ENCODE measurements at places on chromosomes 6 and 20.
A peak's percentile ranks its signal among the peaks of the same experiment; 100 is the strongest.

DNA sequence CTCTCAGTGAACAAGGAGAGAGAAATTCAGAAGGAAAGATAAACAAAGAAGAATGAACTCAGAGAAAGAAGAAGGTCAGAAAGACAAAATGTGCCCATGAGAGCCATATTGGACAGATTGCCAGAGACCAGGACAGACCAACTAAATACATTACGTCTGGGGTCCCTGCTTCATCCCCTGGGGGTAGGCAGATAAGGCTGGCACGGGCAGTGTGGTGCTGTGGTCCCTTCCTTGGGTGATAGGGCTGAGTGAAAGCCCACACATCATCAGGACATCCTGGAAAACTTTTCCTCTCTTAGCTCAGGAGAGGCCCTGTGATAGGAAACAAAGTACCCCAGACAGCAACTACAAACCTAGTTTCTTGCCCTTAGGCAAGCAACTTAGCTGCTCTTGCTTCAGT lies 13.2 kb upstream of the ARMC12 start:
- no peak for DNase-seq

GRCh38 chr20:11389186-11389585 lies 528.5 kb upstream of the BTBD3 start:
- DNase-seq = no peak

- DNase-seq = no peak
Measured at GRCh38 chr20:33858666-33859065, 47.5 kb downstream of the CHMP4B start.

- no peak for DNase-seq
Measured at GRCh38 chr6:133757335-133757734, 131.6 kb upstream of the TCF21 start.

DNA sequence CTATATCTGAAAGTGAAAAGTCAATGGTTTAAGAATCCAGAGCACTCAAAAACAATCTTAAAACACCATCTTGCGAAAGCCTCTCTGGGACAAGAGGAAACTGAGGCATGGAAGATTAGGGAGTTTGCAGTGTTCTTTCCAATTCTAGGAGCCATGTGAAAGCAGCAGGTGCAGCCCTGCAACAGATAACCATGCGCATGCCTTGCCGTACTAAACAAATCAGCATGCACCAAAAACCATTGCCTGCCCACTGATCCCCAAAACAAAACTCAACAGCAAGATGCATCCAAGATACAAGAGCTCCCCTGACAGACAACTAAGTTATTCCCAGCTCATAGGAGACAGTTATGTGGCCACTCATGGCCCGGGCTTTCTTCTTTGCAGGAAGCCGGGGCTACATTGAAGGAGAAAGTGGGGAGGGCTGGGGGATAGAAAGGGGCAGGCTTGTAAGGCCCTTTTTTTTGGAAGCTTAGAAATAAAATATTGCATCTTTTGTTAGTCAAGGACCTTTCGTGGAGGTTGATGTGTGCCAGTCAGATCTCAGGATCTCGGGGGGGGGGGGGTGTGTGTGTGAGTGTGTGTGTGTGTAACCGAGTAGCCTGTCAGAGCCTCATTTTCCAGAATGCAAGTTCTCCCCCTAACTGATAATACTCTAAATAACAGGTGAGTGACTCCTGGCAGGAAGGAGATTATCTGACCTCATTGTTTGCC lies 178.4 kb downstream of the MBOAT1 start:
- DNase-seq = no peak

- no peak for DNase-seq
Measured at GRCh38 chr20:60483371-60483770, 525.1 kb downstream of the CDH26 start.

GRCh38 chr20:49668181-49668877 lies 45.3 kb downstream of the B4GALT5 start:
- peak; percentile 61 for DNase-seq

DNA sequence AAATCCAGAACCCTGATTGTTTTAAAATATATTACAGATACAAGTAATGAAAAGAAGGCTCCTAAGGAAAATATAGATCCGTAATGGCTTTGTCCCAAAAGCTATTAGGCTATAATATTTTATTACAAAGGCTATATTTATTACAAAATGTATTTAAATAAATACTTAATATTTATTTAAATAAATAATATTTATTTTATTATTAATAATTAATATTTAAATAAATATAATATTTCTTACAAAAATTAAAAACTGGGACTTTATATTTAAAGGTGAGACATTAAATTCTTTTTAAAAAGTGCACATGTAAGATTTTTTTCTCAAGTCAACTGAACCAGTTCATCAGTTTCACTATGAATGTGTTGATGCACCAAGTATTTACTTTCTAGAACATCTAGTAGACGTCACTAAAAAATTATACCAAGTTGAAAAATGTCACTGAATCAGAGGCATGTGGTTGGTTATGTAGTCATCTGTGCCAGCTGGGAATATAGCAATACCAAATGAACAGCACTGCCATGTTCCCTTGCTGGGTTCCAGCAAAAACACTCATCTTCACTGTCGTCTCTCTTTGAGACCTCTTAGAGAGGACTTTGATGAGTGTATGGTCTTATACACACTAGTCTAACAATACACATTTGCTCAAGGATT lies 278.9 kb downstream of the ESR1 start:
- no peak for DNase-seq

DNA sequence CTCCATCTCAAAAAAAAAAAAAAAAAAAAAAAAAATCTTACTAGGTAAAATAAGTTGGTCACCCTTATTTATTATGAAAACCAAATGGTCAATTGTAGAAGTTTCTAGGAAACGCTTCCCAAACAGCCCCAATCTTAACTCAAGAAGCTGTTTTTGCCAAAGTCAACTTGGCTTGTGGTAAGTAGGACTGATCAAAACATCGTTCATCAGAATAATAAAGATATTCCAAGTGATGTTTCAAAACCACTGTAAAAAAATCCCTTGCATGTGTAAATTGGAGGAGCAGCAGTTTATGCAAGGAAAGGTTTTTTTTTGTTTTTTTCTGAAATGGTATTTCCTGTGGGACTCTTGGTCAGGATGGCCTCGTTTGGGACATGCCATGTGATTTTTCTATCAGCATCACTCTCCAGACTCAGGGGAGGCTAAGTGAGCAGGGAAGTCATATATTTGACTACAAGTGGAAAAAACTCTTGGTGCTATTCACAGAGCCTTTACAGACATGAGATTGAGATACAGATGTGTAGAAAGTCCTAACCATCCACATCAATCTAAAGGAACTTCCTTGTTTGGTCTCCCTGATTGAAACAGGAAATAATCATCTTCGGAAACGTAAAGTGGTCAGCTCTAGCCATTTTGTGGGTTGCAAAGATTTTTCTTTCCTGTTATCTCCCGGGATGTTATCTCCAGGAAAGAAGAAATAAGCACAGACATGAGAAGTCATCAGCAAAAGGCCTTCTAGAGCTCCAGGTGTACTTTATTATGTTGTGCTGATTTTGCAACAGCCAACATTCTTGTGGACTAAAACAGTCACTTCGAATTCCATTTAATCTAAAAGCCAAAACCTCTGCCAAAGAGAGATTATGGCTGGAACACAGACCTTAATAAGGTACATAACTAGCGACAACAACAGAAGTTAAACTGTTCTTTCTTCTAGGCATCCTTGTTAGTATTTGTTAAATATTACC lies 177.8 kb downstream of the EDN1 start:
- DNase-seq = no peak

GRCh38 chr6:8934318-8934717 lies 499.0 kb upstream of the SLC35B3 start:
- no peak for DNase-seq

DNA sequence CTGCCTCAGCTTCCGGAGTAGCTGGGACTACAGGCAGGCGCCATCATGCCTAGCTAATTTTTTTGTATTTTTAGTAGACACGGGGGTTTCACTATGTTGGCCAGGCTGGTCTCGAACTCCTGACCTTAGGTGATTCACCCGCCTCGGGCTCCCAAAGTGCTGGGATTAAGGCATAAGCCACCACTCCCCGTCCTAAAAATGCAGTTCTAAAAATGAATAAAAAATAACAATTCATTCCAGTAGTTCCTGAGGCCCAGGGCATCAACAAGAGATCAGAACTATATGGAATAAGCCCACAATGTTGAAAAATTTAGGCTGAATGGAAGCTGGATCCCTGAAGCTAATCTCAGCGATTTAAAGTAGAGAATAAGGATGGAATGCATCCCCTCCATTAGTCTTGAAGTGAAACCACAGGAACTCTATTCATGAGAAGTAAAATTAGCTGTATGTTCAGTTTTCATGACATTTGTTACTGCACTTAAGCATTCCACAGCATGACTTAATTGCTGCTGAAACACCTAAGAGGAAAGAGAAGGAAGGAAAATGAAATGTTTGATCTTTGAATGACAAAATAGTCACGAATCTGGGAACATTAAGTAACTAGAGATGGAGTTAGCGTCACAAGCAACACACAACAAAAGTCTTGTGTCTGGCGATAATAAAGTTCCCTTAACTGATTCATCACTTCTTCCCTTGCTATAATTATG lies 80.4 kb upstream of the RIPOR2 start:
- DNase-seq = no peak

DNA sequence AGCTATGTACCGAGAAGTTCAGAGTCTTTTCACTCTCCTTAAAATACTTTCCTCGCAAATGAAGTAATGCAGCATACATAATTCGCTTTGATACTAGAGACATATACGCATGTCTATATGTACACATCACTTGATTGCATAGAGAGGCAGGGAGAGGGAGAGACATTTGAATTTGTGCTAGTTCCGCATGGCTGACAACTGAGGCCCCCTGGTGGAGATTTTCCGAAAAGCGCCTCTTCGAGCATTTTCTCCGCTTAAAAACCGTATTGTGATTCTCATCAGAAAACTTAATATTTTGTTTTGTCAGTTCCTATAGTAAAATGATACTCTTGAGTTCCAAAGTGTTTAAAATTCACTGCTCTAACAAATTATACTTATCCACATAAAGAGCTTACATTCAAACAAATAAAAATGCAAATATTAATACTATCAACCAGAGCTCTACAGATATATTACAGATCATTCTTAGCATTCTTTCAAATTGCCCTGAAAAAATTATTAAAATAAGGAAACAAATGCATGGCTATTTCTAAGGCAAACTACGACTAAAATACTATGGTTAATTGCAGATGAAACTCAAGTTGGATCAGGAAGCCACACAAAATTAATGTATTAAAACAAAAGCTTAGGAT lies 637 bp downstream of the MYLK4 start:
- DNase-seq = peak; percentile 91

GRCh38 chr6:76742919-76743318 lies 670.5 kb upstream of the IMPG1 start:
- DNase-seq = no peak

- DNase-seq = no peak
Measured at GRCh38 chr6:35381132-35381531, 38.8 kb downstream of the PPARD start.

DNA sequence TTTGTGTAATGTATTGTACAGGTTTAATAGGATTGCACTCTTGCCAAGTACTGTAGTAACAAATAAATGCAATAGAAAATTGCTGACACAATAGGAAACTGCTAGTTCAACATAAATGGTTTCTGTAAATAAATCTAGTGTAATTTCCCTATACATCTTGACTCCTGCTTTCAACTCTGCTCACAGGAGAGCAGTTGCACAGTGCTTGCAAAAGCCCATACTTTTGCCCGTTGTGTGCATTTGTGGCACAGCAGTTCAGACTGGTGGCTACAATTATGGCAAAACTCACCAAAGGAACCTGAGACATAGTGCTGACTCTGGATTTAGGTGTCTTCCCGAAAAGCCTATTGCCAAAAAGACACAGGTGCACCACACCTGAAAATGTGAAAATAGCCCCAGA lies 953.3 kb upstream of the SLC35B3 start:
- no peak for DNase-seq

- DNase-seq = no peak
Measured at GRCh38 chr6:71033890-71034289, 77.0 kb upstream of the B3GAT2 start.

DNA sequence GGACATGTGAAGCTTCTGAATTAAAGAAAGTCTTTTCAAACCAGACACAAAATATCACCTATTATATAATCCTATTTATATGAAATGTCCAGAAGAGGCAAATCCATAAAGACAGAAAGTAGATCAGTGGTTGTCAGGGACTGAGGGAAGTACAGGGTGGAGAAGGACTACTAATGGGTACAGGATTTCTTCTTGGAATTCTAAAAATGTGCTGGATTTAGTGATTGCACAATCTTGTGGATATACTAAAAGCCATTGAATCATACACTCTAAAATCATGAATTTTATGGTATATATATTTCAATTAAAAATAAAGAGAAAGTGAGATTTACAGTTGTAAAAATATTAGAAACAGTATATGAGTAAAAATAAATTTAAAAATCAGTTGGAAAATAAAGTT lies 18.7 kb upstream of the MC3R start:
- DNase-seq = no peak

DNA sequence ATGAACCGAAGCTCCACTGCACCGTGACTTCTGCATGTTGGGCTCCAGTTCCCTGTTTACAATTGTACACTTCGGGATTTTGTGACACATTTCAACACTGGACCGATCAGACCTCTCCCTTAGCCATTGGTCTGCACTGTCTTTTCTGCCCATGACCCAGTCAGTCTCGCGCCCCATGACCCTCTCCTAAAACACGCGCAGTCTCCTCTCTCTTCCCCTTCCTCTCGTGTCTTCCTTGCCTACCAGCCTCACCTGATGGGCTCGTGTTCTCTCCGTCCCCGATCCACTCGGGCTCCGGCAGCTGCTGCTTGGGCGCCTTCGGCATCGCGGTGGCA lies 535 bp upstream of the ABCF1 start:
- no peak for DNase-seq

- no peak for DNase-seq
Measured at GRCh38 chr6:88141561-88142296, 24.4 kb downstream of the CNR1 start.

GRCh38 chr6:14454473-14454775 lies 336.9 kb downstream of the CD83 start:
- no peak for DNase-seq

DNA sequence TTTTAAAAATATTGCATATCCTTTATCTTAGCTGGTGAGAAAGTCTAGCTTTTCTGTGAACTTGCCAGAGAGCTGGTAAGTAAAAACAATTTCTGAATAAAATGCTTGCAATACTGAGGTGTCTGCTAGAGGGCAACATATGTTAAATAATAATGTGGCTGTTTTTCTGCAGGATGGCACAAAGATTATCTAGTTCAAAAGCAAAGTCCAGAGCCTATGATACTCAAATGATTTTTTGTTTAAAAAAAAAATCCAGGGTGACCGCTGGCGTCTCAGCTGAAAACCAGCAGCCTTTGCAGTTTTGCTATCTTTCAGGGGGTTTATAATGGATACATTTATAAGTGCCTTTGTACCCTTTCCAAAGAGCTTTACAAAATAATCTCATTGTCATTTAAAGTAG lies 194.9 kb downstream of the PHACTR1 start:
- DNase-seq = peak; percentile 85
